ENCODE measurements at places on chromosomes 13 and 19.

DNA sequence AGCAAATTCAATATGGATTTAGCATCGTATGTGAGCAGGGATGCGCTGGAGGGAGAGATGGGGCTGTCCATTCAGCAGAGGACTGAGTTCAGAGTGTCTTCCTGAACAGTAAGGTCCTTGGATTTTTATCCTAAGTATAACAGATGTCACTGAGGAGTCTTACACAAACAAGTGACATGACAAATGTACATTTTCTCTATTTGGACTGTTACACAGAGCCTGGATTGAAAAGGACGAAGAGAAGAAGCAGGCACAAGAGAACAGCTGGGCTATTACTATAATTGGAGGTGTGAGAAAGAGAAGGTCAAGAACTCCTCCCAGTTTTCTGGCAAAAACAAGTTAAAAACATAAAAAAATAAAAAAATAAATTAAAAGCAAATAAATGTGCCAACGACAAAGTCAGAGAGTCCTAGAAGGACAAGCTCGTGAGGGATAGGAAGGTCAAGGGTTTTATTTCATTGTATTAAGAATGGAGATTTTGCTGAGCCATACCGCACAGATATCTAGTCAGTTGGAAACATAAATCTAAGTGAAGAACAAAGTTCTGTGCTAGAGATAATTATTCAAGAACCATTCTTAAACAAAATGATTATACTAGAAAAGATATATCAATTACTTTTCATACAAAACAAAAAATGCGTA, 1186.3 kb downstream of the EFNB2 start:
- DNase-seq = no peak

DNA sequence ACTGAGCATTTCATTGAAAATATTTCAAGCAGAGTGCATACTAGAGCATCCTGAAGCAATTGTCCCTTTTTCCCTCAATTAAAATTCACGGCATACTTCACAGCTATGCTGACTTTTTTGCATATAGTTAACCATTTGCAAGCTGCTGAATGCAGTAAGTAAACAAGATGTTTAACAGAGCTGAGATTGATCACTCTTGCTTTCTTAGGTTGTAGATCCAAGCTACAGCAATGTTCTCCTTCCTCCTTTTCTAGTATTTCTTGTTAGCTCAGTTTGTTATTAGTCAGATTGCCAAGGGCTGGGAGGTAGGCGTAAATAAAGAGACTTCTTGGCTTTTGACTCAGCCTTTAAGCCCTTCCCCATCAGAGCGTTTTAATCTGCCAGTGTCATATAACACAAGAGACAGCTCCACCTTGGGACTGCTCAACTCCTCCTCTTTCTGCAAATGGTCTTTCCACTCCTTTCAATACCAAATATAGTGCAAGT, at the start of gene SLITRK6:
SLITRK6 (minus strand) TSS at position 323 of the 486 bp plus-strand sequence. CDS start 2,911 bp downstream, outside the sequence.
- peak; percentile 16 for DNase-seq

- no peak for DNase-seq
Measured at GRCh38 chr19:6047741-6048251, 62.5 kb downstream of the RFX2 start.

DNA sequence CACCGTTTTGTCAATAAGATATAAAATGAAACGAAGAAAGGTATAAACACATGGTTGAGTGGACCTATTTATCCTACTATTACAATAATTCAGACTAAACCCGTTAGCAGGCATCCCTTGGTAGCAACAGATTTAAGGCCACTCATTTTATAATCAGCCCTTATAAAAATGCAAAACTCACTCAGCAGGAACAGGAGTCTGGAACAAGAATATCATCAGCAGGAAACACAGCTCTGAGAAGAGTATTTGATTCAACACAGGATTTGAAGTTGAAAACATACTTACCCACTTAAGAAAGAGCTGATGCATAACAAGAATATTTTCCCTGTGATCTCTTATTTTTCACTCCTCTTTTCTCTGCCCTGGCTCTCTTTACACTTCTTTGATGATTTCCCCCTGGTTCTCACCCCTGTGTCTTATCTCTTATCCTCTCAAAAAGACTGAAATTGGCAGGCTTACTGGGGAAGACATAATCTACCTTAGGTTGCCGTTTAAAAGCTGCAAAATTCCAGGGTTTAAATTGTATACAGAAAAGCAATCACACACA, 1722.7 kb downstream of the SLITRK5 start:
- no peak for DNase-seq

DNA sequence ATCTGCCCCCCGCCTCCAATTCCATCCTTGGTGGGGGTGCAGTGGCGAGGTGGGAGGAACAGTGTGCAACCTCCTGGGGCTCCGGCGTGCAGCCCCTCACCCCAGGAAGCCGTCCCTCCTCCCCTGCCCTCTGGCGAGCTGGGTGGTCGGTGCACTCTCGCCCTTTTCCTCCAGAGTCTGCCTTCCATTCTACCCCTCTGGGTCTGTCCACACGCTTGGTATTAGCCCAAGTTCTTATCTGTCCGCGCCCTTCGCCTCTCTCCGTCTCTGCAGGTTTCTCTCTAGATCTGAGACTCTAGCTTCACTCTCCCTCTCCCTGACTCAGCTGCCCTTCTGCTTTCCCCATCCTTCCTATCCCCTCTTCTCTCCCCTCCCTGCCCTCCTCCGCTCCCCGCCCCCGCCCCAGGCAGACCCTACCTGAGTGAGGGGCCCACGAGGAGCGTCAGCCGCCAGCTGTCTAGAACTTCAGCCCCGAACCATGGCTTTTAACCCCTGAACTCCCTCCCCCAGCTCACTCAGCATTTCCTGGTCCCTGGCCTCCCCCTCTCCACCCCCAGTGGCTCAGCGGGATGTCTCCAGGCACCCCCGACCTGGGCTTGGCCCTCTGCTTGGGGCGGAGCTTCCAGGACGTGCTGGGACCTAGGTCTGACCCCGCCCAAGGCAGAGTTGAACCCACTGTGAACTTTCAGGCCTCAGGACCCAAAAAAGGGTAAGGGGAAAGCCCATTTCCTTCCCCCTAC, 499 bp upstream of the KLK13 start:
- DNase-seq = no peak

- no peak for DNase-seq
Measured at GRCh38 chr13:94233401-94233800, 246.1 kb downstream of the DCT start.

DNA sequence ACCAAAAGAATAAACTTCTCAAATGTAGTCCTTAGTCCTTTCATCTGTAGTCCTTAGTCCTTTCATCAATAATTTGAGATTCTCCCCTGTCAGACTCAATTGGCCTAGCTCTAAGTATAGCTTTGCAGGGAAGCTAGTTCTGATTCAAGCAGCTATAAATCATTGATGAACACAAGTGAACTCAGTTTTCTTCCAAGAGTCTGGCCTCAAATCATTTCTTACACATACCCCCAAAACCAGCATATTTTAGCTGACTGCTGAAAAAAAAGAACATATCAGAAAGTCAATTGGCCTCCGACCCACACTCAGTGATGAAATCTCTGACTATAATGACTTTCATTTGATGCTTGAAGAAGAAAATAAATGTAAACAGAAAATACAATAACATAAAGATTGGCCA, 64.9 kb downstream of the TNFSF11 start:
- no peak for DNase-seq

- no peak for DNase-seq
Measured at GRCh38 chr19:1070931-1071791, 4.2 kb downstream of the ARHGAP45 start.

DNA sequence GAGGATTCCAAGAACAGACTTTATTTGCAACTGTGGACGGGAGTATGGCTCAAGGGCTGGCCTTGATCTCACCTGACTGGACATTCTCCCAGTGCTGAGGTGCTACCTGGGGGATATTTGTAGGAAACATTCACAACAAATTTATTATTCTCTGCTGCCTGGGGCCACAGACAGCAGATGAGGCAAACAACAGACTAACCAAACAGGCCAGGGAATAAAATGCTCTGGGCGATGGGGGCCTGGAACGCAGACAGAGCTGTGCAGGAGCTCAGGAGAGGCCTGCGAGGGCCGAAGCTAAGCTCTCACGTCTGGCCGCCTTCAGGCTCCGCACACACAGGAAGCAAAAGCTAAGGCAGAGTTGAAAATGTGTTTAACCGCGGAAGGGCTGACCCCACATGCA, 7.8 kb downstream of the PLPP2 start:
- no peak for DNase-seq

GRCh38 chr13:105960326-105960725, 575.1 kb downstream of the EFNB2 start:
- no peak for DNase-seq

DNA sequence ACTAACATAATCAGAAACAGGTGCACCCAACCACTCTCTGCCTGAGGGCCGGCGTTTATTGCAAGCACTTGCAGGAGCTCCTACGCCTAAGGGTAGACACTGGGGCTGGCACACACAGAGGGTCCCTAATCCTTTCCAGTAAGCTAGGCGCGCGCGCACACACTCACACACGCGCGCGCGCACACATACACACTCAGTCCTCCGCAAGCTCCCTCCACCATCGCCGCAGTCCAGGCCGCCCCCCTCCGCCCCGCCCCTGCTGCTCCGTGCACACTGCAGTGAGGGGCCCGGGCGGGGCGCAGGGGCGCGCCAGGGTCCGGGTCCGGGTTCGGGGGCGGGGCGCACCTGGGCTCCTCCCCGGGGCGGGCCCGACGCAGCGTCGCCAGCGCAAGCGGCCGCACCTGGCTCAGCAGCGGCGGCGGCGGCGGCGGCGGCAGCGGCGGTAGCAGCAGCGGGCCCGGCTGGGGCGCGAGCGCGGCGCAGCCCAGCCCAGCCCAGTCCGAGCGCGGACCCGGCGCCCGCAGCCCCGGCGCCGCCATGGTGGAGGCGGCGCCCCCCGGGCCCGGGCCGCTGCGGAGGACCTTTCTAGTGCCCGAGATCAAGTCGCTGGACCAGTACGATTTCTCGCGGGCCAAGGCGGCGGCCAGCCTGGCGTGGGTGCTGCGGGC, at the start of gene CAMSAP3:
CAMSAP3 (plus strand) TSS at position 398 of the 668 bp plus-strand sequence; CDS start at position 538, 140 bp downstream.
- peak; percentile 23 for DNase-seq

DNA sequence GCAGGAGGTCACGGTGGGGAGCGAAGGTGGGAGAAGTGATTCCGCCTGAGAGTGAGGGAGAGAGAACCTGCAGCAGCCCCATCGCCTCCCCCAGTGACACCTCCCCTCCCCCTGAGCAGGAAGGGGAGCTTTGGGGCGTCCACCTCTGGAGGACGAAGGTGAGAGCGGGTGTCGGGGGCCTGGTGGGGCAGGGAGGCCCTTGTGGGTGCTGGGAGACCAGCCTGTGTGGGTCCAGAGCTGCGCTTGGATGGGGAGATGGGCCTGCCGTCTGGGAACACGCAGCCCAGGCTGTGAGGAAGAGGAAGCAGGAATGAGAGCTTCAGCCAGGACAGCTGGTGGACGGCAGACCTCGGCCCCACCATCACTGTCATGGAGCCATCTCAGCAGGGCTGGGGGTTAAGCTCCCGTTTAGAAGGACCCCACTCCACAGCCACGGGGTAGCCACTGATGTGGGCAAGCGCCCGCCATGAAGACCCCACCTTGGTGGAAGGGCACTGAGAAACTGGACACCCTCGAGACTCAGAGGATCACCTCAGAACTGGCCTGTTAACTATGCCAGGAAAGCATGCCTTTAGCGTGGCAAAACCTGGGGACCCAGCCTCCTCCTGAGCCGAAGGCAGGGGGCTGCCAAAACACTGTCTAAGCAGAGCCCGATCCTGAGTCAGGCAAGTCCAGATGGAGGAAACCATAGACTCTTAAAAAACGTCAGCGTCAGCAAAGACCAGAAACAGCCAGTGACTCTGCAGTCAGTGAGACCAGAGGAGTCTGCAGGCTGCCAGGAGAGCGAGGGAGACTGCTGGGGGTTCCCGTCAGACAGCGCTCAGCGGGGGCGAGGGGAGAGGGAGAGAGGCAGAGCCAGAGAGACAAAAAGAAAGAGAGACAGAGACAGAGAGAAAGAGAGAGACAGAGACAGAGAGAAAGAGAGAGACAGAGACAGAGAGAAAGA, 6.4 kb upstream of the PROZ start:
- DNase-seq = no peak

- no peak for DNase-seq
Measured at GRCh38 chr19:16801600-16802013, 27.6 kb upstream of the SIN3B start.

GRCh38 chr13:113649212-113649611, 8.8 kb downstream of the ATP4B start:
- DNase-seq = no peak

DNA sequence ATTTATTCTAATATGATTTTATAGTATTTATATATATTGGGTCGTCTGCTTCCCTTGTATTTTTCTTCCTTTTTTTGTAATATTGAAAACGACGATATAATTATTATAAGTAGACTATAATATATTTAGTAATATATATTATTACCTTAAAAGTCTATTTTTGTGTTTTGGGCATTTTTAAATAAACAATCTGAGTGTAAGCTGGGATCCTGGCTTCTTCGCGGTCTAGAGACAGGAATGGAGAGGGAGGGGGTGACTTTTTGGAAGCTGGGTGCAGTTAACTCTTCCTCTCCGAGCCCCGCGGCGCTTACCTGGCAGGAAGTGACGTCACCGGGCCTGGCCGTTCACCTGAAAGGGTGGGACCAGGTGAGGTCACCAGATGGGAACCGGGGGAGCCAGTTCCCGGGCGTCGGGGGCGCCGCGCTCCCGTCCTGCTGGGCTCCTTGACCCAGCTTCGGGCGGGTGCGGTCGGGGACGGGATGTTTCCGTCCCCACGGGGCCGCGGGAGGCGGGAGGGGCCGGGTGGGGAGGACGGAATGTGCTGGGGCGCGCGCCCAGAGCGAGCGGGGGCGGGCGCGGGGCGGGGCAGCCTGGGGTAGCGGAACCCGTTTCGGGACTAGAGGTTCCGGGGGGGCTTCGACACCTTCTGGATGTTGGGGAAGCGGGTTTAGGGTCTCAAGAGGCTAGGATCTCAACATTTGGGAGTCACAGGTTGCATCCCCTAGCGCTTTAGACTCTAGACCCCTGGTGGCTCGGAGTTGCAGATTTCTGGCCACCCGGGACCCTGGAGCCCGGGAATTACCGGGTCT, 2.8 kb downstream of the ZFP36 start:
- DNase-seq = no peak

- DNase-seq = no peak
Measured at GRCh38 chr13:111898956-111899713, 167.8 kb upstream of the SOX1 start.

- DNase-seq = no peak
Measured at GRCh38 chr13:73981595-73981994, 152.6 kb downstream of the KLF12 start.

DNA sequence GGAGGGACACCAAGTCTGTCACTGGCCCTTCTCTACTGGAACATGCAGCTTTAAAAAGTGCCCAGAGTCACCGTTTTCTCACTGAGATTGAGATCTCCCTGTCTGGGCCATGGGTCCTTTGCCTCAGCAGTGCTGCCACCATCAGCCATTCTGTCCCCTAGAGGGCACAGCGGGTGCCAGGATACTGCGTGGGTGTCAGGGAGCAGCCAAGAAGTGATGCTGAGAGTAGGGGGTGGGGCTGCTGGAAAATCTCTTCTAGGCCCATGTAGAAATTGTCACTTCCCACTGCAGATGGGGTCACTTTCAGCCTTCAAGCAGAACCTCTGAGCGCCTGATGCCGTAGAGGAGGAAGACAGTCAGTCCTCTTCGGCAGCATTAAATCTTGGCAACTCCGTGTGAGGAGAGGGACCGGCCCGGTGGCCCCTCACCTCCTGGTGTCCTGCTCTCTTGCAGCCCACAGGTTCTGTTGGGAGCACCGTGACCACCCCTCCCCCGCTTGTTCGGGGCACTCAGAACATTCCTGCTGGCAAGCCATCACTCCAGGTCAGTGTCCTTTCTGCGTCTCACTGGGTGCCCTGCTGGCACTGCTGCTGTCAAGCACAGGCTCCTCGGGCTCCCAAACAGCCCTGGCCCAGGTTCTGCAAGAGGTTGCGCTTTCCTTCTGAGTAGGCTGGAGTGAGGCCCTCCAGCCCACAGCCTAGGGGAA, 21.4 kb downstream of the TSSK6 start:
- no peak for DNase-seq

- DNase-seq = no peak
Measured at GRCh38 chr13:34151885-34152284, 333.9 kb downstream of the RFC3 start.

GRCh38 chr13:20231839-20232555, at the start of gene GJB6:
TSS of gene GJB6 (minus strand) at chr13:20232319. CDS start at chr13:20223480, 8,839 bp downstream.
- DNase-seq = no peak
